ENCODE measurements at places on chromosomes 16 and 17.

GRCh38 chr17:78019976-78020716 lies 61.6 kb downstream of the TNRC6C start:
- no peak for DNase-seq

DNA sequence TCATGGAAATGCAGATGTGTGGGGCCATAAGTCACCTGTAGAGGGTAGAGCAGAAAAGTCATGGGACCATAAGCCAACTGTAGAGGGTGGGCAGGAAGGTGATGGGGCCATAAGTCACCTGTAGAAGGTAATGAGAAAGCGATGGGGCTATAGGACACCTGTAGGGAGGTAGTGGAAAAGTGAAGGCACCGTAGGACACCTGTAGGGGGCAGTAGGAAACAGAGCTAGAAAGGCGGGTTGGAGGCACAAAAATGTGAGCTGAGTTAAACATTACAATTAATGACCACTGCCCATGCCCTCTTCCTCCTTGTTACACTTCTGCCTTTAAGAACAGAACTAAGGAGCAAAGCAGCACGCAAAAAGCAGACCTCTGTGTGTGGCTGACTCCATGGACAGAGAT lies 150.1 kb downstream of the SHISA6 start:
- DNase-seq: no peak

DNA sequence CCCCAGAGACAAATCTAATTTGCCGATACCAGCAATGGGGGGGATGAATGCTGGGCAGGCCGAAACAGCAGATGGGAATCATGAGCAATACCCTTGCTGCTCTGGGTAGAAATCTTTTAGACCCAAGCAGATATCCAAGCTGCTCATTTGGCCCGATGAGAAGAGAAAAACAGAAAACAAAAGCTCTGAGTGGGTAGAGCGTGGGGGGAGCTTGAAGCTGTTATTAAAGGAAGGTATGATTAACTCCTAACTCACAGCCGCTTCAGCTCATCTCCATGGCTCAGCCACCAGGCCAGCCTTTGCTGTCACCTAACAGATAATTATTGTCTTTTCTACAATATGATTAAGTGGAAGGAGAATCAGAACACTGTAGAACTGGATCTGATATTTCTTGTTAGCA lies 58.3 kb downstream of the VPS35L start:
- DNase-seq: no peak

- no peak for DNase-seq
Measured at GRCh38 chr17:66387392-66387981, 85.1 kb downstream of the PRKCA start.

- DNase-seq: no peak
Measured at GRCh38 chr17:75078284-75079022, 9.3 kb upstream of the SLC16A5 start.

All from CD4-positive, alpha-beta T cell (primary cell).